ENCODE measurements at places on chromosomes 11 and 22.

- no peak for DNase-seq
Measured at GRCh38 chr11:108859510-108859909, 194.6 kb downstream of the DDX10 start.

DNA sequence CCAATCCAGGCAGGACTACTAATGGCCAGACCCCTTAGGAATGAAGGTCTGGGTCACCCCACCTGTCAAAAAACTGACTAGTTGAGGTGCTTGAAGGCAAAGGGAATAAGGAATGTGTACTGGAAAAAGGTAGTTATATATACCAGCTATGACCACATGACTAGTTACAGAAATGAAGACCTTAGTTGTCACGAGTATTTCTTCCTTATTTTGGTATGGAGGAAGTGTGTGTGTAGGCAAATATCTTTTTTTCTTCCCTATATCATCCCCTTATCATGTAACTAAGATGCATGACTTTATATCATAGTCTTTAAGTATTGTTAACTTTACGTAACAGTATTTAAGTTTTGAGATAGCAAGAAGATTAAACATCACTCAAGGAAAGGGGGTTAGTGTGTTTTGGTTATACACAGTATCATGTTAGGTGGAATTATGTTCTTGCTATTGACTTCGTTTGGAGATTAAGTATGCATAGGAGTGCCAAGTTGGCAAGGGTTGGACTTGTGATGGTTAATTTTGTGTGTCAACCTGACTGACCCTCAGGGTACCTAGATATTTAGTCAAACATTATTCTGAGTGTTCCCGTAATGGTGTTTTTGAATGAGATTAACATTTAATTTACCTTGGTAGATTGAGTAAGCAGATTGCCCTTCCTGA, 38.2 kb upstream of the NARS2 start:
- no peak for DNase-seq

DNA sequence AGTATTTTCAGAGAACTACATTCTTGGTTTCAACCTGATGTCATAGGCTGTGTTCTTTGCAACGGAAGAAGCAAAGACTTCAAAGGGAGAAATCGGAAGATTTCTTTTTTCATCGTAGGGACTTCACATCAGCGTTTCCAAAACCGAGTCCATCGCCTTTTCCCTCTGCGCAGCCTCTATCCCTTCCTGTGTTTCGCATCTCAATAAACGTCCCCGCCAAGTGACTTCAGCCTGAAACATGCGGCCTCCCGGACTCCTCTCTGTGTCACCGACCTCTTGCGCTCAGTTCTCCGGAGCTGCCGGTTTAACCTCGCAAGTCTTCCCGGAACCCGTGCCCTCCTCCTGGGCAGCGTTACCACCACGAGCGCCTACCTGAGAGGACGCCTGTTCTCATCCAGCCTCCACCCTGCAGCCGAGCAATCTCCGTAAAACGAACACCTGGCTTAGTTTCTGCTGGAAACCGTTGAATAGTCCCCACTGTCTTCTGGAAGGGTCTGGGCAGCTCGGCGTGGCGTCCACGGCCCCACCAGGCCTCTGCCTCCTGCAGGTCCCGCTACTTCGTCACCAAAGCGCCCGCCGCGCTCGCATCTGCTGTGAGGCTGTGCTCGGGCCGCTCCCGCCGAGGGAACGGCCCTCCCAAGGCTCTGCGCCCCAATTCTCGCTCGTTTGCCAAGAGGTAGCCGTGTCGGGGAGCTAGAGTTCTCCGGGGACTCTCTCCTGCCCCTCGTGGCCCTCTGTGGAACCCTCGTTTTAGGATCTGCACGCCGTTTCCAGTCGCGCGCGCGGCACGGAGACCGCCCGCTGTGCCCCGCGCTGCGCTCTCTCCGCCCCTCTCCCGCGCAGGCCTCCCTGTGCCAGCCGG, at the start of gene GLB1L3:
GLB1L3 (plus strand) TSS at position 846 of the 862 bp plus-strand sequence. CDS start 362 bp downstream, outside the sequence.
- DNase-seq, result no peak

DNA sequence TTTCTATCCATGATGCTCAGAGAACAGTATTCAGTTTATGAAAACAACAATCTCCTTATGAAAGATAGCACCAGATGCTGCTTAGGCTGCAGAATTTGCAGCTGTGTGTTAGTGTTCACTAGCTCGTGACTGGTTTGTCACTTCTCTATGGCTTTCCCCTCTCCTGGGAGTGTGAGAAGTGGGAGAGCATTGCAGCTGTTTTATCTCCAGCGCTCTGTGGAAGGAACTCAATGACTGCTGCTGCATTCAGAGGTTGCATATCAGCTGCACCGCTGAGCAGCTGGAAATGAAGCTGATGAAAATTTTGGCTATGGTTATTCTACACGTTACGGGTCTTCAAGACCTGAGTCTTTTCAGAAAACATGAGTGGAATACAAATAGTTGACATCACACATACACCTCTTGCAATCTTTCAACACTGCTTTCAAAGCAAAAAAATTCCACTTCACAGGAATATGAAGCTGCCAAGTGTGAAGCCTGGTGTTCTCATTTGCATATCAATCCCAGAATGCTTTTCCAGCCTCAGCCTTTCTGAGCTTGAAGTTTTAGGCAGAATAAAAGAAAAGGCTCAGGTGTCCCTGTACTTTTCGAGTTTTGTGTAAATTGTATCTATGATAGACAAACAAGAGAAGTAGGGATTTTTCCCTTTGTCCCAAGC, 149.3 kb upstream of the DDI1 start:
- no peak for DNase-seq

GRCh38 chr11:131514062-131514461, 143.6 kb downstream of the NTM start:
- DNase-seq, result no peak

GRCh38 chr22:40769761-40770160, 49.4 kb downstream of the SLC25A17 start:
- DNase-seq, result no peak

- no peak for DNase-seq
Measured at GRCh38 chr11:120556797-120557196, 45.2 kb downstream of the GRIK4 start.

GRCh38 chr11:130769782-130770535, 146.3 kb downstream of the SNX19 start:
- no peak for DNase-seq

GRCh38 chr22:36955691-36956090, 42.3 kb downstream of the CSF2RB start:
- no peak for DNase-seq

DNA sequence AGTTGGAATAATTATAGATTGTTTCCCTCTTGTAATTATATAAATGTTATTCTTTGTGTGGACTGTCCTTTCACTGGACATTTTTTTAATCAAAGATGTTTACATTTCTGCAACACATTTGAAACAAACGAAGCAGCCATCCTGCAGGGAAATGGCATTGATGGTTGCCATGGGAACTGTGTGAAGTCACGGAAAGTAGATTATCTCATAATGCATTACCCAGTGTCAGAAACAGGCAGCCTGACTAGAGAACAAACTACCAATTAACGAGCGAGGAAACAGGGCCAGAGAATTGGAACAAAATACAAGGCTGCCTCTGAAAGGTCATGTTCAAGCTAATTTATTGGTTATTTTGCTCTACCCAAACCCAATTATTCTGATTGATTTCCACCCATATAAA, 96.9 kb upstream of the LARGE1 start:
- no peak for DNase-seq

GRCh38 chr22:38733724-38734381, 21.9 kb downstream of the SUN2 start:
- DNase-seq, result peak; percentile 88

DNA sequence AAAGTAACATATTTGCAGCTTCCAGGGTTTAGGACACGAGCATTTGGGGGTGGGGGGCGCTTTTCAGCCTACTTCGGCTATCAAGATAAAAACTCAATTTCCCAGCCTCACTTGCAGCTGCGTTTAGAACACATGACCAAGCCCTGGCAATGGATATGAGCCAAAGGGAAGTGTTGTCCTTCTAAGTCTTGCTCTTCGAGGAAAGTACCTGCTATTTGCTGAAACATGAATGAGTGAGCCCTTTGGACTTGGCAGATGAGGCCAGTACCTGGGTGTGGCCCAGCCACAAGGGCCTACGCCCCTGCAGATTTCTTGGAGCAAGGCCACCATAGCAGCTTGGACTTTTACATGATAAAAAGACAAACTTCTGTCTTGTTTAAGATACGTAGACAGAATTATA, 60.2 kb upstream of the SORL1 start:
- no peak for DNase-seq

- no peak for DNase-seq
Measured at GRCh38 chr22:42515896-42516295, 3.7 kb downstream of the RRP7A start.

- DNase-seq, result peak; percentile 66
Measured at GRCh38 chr11:61695917-61696316, 15.7 kb downstream of the DAGLA start.

DNA sequence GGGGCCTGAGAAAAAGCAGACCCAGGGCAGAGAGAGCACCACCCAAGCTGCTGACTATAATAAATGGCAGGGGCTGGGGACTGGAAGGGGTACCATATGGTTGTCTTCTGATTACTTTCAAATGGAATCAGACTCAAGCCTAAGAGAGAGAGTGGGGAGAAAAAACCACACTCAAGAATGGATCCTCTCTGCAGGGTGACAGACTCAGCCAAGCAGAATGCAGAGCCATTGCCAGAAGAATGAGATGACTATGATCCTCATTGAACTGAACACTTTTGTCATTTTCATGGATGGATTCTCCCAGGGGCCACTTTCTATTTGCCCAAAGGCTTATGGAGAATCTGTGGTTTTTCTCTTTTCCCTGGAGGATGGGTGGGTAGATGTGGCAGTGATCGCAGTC, 8.7 kb downstream of the UBASH3B start:
- DNase-seq, result no peak

GRCh38 chr22:39236321-39237317, 8.2 kb downstream of the PDGFB start:
- no peak for DNase-seq

- peak; percentile 64 for DNase-seq
Measured at GRCh38 chr11:61871158-61871597, 20.2 kb downstream of the FADS3 start.

GRCh38 chr11:64644647-64645275, 53.7 kb downstream of the SLC22A12 start:
- no peak for DNase-seq

GRCh38 chr11:115117956-115118493, 386.2 kb downstream of the CADM1 start:
- DNase-seq, result no peak

GRCh38 chr11:126647735-126648134, 292.2 kb downstream of the ST3GAL4 start:
- no peak for DNase-seq

DNA sequence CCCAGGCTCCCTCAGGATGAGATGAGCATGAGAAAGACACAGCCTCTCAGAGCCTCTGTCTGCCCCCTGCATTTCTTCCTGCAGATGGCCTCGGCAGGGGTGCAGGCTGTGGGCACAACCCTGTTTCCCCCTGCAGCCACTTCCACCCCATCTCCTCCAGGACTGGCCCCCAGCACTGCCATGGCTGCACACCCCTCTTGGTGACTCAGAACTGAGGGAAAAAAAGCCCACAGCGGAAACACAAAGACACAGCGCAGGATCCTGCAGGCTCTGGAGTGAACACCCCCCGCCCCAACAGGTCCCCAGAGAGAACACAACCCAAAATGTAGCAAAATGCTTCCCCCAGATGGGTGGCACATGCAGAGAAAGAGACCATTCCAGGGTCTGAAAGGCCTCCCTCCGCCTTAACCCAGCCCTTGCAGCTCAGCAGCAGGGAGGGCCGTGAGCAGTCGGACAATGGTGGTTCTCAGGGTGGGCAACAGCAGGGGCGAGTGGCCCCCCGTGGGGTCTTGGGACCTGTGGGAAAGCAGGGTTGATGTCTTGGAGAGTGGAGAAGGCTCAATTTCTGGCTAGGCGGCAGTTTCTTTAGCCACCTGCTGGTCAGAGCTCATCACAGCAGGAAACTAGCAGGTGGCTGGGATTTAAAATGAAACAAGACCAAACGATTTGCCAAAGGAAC, 8.0 kb downstream of the TUBGCP6 start:
- DNase-seq, result no peak

DNA sequence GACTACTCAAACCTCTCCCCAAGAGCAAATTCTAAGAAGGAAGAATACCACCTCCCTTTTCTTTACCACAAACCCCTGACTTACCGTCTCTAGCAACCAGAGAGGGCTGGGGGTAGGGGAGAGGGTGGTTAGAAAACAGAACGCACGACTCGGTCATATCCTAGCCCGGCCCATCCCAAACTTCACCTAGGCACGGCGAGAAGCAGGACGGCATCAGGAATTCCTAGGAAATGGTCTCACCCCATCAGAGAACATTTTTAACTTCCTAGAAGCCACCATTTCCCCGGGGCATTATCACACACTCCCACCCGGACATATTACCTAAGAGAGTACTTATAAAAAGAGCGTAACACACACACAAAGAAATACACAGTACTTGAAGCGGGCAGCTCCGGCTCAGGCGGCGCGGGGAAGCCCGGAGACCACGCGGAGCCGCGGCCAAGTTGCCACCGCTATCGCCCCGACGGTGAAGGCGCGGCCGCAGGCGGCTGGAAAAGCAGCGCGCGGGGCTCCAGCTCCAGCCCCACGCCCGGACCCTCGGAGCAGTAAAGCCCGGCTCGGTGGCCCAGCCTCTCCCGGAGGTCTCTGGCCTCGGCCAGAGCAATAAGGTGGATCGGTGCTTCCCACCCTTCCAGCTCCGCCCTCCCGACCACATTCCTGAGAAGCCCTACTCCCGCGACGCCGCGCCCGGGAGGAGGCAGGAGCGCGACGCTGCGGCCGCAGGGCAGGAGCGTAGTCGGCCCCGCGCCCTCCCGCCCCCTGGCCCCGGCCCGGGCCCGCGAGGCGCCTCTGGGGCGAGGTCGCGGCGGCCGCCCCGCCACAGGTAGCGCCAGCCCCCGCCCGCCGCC, 878 bp downstream of the RRAS2 start:
- DNase-seq, result peak; percentile 45

- DNase-seq, result no peak
Measured at GRCh38 chr11:64292460-64293254, 1.6 kb downstream of the KCNK4 start.

- no peak for DNase-seq
Measured at GRCh38 chr22:45918459-45919370, 58.2 kb downstream of the WNT7B start.

DNA sequence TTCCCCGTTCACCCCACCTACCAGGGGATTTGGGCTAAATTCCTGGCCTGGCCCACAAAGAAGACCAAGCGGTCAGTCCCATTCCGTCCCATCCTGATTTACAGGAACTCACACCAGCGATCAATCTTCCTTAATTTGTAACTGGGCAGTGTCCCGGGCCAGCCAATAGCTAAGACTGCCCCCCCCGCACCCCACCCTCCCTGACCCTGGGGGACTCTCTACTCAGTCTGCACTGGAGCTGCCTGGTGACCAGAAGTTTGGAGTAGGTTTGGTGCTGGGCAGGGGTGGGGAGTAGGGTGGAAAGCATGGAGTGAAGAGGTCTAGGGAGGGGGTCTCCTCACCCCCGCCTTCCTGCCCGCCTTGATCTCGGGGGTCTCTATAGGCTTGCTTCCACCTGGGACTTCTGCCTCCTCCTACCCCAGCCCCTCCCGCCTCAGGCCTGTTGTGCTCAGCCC, at the start of gene SERPING1:
SERPING1 (plus strand) TSS at position 225 of the 455 bp plus-strand sequence. CDS start 586 bp downstream, outside the sequence.
- no peak for DNase-seq

GRCh38 chr22:38205261-38206128, 3.7 kb downstream of the MAFF start:
- DNase-seq, result no peak

GRCh38 chr11:57903441-57904123, 120.1 kb upstream of the OR9Q1 start:
- no peak for DNase-seq

Data from C1 segment of cervical spinal cord (tissue), 14 donors.